HepG2 (cell line): ENCODE measurements at places on chromosomes 3 and 15. TPM values are rescaled to one million over a fixed set of nuclear protein-coding genes. Genes with fewer than 3 reads are reported as not detected.

Gene ISL2
- 2.5 and 5.1 TPM in 2 replicates for total RNA-seq

GRCh38 chr15:35680951-35681350 is 135.0 kb upstream of the DPH6 start:
- DNase-seq, result no peak

GRCh38 chr3:32004113-32004765 is 22.7 kb downstream of the ZNF860 start:
- DNase-seq, result no peak

- no peak for DNase-seq
Measured at GRCh38 chr15:52423852-52424251, 104.8 kb downstream of the MYO5A start.

DNA sequence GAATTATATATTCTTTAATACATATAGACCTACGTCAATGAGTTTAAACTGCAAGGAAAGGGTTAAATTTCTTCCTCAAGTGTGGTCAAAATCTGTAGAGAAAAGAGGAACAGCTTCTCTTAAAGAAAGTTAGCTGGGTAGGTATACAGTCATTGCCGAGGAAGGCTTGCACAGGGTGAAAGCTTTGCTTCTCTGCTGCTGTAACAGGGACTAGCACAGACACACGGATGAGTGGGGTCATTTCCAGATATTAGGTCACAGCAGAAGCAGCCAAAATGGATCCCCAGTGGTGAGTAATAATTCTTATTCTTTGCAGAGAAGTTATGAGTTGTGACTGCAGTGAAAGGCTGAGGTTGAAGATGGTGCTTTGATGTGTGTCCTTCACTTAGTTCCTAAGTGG is at the start of gene CD86:
TSS of gene CD86 (plus strand) at position 148 of the 400 bp plus-strand sequence. CDS start at position 276, 128 bp downstream.
- no peak for DNase-seq

DNA sequence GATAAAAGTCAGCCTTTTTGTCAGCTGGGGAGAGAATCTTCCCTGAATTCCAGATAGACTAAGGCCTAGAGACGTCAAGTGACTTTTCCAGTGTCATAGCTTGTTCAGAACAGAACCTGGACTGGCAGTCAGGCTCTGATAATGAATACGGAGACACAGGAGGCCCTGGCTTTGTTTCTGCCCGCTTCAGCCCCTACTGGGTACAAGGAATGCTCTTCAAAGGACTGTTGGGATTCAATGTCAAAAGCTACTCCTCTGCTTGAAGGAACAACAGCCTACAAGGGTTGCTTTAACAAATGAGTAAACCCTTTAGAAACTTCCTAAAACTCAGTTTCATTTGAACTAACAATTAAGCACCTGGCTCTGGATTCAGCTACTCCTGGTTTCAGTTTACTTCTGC is 412.3 kb downstream of the OXSM start:
- DNase-seq, result no peak
